Colonic mucosa (tissue), 4 donors: ENCODE measurements at places on chromosomes 4 and X. TPM values are rescaled to one million over a fixed set of nuclear protein-coding genes. Genes with fewer than 3 reads are reported as not detected.

GRCh38 chr4:80507077-80507476 is 171.5 kb downstream of the CFAP299 start:
- no peak for DNase-seq

Gene GPRASP1
- 2.5 TPM for total RNA-seq

GRCh38 chr4:17447056-17447455 is 64.8 kb downstream of the QDPR start:
- no peak for DNase-seq

Gene MAGEA11
- not detected for total RNA-seq

Gene POF1B
- 145 TPM for total RNA-seq
